Ovary (tissue), 10 donors: ENCODE measurements at places on chromosomes 6 and 20.
A peak's percentile ranks its signal among the peaks of the same experiment; 100 is the strongest.

GRCh38 chr6:31660381-31661261 is at the start of gene C6orf47:
Gene C6orf47 (minus strand): TSS chr6:31660778. CDS start chr6:31659947, 831 bp downstream.
- peak; percentile 88 for DNase-seq

- DNase-seq = no peak
Observed at GRCh38 chr6:83847179-83847578, 6.0 kb upstream of the RIPPLY2 start.

GRCh38 chr6:31597006-31597405 is 4.2 kb upstream of the NCR3 start:
- no peak for DNase-seq

DNA sequence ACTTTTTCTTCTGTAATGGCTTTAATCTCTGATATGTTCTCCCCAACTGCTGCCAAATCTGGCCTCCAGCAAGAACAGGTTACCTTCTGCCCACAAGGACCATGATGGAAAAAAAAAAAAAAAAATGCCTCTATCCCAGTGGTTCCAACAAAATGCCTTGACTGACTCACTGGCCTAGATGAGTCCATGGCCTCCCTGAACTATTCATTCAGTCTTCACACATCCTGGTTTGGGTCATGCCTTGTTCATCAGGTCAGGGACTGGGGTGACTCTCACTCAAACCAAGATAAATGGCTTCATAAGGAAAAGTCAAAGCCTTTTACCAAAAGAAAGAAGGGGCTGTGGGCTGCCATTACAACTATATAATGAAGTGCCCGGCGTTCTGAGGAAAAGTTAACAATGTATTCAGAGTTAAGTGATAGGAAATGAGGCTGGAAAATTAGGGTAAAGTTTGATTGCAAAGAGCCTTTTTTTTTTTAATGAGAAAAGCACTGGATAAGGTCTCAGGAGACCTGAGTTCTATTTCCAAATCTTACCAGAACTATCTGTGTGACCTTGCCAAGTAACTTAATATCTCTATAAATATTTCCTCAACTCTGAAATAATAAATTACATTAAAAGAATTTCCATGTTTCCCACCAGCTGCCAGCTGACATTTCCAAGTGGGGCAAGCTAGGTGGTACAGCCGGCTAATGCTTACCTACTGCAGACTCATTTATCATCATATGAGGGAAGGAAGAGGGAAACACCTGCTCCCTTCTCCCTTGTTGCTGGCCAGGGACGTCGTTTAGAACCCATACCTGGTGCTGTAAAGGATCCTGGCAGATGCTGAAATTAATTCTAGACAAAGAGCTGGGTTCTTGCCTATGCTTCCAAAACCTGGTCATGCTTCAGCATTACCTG is 380.0 kb upstream of the MARCKS start:
- DNase-seq = no peak

- DNase-seq = no peak
Observed at GRCh38 chr20:56626367-56627121, 2.6 kb upstream of the TFAP2C start.

DNA sequence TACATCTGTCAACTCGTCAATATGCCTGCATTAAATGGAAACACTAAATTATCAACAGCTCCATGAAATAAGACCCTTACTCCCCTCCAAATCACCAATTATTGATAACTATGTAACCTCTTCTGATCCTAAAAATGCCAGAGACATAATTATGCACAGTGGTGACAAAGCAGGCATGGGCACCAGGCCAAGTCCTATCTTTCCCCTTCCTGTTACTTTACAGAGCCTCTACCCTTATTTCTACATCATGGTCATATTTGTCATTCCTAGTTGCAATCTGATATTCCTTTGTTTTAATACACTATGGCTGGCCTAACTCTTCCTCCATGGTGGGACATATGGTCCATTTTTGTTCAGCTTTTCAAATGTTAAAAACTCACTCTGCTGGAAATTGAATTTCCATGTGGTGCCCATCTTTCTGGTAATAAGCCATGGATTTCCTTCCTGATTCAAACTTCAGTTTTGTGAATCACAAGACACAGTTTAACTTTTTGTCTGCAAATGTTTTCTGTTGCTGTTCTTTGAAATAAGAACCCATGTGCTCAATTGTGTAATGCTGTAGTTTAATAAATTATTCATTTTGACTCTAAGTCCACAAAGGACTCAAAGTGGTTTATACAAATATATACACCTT is 41.8 kb upstream of the ARFGEF2 start:
- DNase-seq = no peak

- no peak for DNase-seq
Observed at GRCh38 chr6:119880840-119881239, 531.3 kb upstream of the MAN1A1 start.

DNA sequence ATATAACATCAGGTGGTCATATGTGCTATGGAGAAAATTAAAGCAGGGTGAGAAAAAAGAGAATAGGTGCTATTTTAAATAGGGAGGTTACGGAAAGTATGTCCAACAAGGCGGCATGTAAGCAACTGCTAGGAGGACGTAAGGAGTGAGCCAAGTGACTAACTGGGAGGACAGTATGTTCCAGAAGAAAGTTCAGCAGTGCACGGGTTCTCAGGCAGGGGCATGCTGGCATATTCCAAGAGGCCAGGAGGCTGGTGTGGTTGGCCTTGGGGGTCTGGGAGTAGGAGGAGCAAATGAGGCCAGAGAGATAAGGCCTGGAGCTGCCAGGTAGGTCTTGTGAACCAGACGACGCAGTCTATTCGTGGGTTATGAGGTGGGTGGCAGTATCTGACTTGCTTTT is 112.4 kb downstream of the ARMC2 start:
- no peak for DNase-seq
